ENCODE measurements at places on chromosomes 1 and 21.

GRCh38 chr1:80893115-80893514, 907.6 kb upstream of the ADGRL2 start:
- no peak for DNase-seq

DNA sequence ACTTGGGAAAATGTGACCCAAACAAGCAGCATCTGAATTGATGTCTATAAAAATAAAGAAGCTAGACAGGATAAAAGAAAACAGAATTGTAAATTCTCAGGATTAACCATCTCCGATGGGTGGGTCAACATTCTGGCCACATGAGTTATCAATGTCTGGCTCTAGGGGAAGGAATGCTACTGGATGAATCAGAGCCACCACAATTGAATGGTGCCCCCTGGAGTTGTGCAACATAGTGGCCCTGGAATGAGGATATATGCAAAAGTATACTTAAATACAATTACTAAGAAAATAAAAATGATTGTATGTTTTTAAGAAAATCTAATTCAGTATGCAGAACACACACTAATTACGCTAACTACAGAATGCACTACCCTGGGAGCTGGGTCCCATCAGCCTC, 185.6 kb downstream of the TGFBR3 start:
- DNase-seq, result no peak

DNA sequence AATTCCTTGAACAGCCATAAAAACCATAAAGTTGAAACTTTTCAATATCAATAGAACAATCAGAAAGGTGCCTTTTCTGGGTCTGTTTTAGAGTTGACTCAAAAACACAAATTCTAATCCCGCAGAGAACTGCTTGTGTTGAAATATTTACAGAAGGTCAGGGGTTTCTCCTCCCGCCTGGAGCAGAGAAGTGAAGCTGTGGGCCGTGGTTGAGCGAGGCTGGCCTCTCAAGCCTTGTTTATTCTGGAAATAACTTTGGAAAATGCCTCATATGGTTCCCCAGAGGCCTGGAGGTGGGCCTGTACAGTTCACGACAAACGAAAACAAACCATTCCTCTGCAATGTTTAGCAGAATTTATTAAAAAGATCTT, 90.8 kb upstream of the ERRFI1 start:
- DNase-seq, result no peak

DNA sequence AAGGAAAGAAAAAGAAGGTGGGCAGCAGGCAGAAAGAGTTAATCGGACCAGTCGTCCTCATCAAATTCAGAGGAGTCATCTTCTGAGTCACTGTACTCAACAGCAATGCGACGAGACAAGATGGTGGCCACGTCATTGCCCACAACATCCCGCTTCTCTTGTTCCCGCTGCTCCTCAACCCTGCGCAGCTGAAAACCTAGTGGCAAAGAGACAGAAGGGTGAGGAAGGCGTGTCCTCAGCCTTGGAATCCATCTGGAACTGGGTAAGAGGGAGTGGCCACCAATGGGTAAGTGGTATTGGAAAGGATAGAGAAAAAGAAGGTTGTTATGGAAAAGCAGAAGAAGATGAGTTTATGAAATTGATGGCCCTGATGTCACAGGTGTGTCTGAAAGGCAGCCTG, 15.7 kb downstream of the GPR3 start:
- no peak for DNase-seq

DNA sequence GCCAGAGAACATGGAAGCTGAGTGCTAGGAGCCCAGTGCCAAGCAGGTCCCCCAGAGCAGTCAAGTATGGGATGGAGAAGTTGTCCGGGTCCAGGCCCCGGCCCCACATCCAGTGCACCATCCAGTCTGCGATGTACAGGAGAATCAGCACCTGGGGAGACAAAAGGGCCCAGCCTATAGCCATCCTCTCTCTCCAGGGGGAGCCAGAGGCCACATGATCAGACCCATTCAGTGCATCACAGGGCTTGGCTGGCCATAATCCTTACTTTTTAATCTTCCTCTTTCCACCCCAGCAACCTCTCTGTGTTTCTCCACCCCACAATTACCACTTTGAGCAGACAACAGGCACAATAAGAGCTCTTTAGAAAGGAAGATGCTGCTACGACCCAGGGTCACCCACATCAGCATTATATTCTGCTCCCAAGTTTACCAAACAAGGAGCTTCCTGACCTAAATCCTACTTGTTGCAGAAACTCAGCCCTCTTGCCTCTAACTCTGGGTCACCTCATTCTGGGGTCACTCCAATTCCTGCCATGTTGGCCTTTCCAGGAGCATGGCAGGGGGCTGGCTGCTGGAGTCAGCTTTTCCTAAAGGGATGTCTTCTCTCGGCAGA, 16.4 kb upstream of the RAB29 start:
- DNase-seq, result peak; percentile 87

- DNase-seq, result no peak
Measured at GRCh38 chr1:32759997-32760623, 57.0 kb downstream of the YARS1 start.

Data from D341Med (cell line).